Right atrium auricular region (tissue), 2 donors: ENCODE measurements at places on chromosomes 16 and 17. TPM values are rescaled to one million over a fixed set of nuclear protein-coding genes. Genes with fewer than 3 reads are reported as not detected.
A peak's percentile ranks its signal among the peaks of the same experiment; 100 is the strongest.

- no peak for DNase-seq
These were observed 351.7 kb downstream of the FOXL1 start for GRCh38 chr16:86930001-86930400.

GRCh38 chr17:74573169-74573568 is 5.9 kb upstream of the CD300H start:
- DNase-seq: no peak

DNA sequence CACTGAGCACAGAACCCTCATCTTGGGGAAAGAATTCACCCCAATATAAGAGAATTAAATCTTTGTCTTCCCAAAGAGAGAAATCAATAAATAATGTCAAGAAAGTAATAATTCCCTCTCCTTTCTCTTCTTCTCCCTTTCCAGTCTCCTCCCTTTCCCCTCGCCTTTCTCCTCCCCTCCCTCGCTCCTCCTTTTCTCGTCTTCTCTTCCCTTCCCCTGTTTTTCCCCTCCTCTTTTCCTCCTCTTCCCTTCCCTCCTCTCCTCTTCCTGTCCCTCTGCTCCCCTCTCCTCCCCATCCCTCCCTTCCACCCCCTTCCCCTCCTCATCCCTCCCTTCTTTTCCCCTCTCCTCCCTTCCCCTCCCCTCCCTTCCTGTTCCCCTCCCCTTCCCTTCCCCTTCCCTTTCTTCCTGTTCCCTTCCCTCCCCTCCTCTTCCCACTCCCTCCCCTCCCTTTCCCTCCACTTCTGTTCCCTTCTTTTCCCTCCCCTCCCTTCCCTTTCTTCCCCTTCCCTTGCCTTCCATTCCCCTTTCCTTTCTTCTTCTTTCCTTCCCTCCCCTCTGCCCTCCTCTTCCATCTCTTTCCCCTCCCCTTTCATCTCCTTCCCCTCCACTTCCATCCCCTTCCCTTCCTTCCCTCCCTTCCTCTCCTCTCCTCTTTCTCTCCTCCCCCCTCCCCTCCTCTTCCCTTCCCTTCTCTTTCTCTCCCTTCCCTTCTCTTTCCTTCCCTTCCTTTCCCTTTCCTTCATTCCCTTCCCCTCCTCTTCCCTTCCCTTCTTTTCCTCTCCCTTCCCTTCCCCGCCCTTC is 363.6 kb downstream of the SHISA9 start:
- no peak for DNase-seq

GRCh38 chr16:85645021-85645589 is 32.0 kb downstream of the GSE1 start:
- no peak for DNase-seq

GRCh38 chr17:39221572-39221971 is 4.2 kb downstream of the STAC2 start:
- no peak for DNase-seq

GRCh38 chr17:63439687-63440086 is 6.4 kb downstream of the CYB561 start:
- DNase-seq: no peak

Gene MMP28
- total RNA-seq: 10.5 TPM

GRCh38 chr16:77877712-77878347 is 89.5 kb downstream of the VAT1L start:
- no peak for DNase-seq

- peak; percentile 95 for DNase-seq
These were observed 7.3 kb downstream of the FMNL1 start for GRCh38 chr17:45228763-45229539.

Gene ADAD2
- total RNA-seq: 0.19 TPM

GRCh38 chr16:87196661-87197060 is 120.5 kb downstream of the C16orf95 start:
- DNase-seq: no peak

Gene TNK1
- 4.8 TPM for total RNA-seq

GRCh38 chr17:79000396-79001189 is 9.0 kb downstream of the CANT1 start:
- no peak for DNase-seq

DNA sequence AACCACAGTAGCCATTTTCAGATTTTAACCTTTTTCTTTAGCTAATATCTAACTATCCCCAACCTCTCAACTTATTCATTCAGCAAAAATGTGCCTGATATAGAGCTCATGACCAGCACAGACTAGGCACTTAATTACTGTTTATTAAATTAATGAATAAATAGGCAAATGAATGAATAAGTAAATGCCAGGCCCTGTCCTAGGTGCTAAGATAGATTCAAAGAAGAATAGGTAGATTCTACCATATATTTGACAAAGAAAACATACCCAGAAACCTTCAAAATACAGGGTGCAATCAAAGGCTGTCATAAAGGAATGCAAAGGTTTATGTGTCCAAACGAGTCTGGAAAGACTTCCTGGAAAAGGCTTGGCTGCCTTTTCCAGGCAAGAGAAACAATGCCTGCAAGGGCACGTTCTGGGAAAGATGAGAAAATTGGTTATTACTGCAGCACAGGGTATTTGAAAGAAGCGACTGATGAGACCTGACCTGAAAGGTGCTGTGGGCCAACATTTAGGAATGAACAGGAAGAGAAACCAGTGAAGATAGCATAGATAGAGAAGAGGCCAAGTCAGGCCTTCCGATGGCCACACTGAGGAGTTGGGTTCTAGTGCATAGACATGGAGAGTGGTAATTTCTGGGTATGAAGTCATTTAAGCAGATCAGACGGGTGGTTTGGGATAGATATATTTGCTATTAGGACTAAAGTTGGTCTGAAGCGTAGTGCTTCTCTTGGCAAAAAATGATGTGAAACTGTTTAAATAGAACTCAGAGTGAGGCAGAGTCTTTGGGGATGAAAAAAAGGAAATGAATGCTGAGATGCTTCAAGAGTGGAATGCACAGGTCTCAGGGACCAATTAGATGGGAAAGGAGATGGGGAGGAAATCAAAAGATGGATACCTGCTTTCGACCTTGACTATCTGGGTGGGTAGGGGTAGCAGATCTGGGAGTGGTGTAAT is 11.4 kb upstream of the CCL2 start:
- no peak for DNase-seq

Gene NPIPA3
- not detected for total RNA-seq

Gene WNT9B
- total RNA-seq: 2.4 TPM

DNA sequence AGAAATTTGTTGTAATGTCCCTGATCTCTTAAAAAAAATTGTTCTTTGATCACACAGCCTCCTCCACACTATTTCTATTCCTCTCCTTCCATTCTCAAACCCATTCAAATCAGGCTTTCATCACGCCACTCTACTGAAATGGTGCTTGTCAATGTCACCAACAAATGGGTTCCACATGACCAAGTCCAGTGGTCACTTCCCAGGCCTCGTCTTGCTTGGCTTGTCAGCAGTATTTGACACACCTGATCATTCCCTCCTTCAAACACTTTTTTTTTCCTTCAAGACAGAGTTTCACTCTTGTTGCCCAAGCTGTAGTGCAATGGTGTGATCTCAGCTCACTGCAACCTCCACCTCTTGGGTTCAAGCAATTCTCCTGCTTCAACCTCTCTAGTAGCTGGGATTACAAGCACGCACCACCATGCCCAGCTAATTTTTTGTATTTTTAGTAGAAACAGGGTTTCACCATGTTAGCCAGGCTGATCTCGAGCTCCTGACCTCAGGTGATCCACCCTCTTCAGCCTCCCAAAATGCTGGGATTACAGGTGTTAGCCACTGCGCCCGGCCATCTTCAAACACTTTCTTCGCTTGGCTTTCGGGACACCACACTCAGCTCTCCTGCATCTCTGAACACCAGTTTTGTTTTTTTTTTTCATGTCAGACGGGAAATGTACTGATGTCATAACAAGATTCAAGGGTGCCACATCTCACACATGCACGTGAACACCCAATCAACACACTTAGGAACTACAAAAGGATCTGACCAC is 18.3 kb downstream of the NQO1 start:
- no peak for DNase-seq

DNA sequence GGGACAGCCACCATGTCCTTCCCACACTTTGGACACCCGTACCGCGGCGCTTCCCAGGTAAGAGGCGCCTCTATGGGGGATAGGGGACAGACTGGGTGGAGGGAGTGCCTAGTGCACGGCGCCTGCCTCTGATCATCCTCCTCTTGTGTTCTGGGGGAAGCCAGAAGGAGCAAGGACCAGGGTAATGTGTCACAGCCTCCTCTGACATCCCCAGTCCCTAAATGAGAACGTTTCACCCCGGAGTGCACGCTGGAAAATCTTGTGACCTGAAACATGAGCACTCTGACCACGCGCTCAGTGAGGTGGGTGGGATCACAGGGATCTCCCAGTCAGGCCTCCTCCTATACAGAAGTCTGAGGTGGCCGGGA is 1.1 kb downstream of the IRX6 start:
- DNase-seq: no peak

DNA sequence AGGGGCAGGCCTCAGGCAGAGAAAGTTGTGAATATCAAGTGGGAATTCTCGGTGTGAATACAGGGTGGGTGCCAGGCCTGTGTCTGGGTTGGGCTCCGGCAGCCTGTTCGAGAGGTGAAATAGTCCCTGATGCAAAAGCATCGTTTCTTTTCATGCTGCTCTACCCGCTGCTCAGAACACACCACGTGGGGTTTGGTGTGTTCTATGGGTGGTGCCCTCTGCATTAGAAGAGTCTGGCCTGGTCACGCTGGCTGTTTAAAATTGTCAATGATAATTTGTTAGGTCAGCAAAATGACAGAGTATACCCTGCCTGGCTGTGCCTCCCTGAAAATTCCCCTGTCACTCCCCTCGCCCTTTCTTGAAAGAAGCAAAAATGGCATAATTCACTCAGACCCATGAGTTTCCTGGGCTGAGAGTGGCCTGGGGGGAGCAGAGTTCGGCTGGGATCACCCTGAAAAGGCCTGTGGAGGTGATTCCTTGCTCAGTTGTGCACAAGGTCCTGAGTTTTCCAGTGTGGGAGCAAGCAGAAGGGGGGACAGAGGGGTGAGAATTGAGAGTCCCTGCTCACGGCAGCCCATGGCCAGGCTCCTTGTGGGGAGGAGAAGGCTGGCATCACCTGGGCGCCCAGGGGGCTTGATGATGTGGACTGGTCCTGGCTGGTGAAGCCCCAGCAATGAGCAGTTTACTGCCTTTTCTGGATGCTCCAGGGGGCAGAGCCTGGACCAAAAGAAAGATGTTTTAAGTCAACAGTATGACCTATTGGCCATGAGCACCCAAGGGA is 3.2 kb downstream of the CACNG5 start:
- no peak for DNase-seq

DNA sequence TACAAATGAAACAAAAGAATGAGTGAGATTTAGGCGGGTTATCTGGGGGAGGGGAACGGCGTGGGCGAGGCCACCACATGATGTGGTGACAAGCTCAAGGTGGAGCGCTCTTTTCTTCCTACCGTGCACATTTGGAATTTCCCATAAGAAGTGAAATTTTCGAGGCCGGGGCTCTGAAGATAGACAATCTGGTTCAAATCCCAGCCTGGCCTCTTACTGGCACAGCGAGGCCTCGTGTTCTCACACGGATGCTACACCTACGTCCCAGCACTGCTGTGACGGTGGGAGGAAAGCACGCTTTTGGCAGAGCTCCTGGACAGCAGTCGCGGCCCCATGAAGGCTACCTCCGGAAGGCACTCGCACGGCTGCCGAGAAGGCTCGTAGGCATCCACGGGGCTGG is 25.2 kb downstream of the ZDHHC7 start:
- no peak for DNase-seq

DNA sequence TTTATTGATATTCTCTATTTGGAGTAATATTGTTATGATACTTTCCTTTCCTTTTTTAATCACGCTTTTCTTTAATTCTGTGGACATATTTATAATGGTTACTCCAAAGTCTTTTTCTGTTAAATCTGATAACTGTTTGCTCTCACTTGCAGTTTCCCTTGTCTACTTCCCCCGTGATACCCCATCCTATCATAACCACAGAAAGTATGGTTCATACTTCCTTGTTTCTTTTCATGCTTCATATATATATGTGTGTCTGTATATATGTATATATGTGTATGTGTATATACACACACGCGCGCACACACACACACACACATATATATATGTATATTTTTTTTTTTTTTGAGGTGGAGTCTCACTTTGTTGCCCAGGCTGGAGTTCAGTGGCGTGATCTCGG is 23.5 kb downstream of the SPECC1 start:
- DNase-seq: no peak

- peak; percentile 68 for DNase-seq
These were observed 70.4 kb downstream of the KSR1 start for GRCh38 chr17:27526604-27527002.

DNA sequence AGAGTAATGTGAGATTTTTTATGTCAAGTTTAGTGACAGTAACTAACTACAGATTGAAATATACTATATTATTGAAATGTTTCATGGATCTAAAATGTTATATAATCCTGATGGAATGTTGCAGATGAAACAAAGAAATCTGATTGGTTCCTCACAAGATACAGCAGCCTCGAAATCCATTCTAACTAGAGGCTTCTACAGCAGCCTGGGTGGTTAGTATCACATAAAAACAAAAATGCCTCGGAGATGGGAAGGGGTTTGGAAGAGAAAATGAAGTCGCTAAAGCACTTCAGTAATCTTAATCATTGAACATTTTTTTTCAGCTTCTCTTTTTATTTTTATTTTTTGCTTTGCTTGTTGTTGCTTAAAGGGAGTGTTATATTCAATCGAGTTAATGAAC is 75.2 kb downstream of the TANC2 start:
- no peak for DNase-seq

Gene CIBAR2
- total RNA-seq: not detected

- no peak for DNase-seq
These were observed 82.2 kb downstream of the PLXDC1 start for GRCh38 chr17:39069114-39069756.

DNA sequence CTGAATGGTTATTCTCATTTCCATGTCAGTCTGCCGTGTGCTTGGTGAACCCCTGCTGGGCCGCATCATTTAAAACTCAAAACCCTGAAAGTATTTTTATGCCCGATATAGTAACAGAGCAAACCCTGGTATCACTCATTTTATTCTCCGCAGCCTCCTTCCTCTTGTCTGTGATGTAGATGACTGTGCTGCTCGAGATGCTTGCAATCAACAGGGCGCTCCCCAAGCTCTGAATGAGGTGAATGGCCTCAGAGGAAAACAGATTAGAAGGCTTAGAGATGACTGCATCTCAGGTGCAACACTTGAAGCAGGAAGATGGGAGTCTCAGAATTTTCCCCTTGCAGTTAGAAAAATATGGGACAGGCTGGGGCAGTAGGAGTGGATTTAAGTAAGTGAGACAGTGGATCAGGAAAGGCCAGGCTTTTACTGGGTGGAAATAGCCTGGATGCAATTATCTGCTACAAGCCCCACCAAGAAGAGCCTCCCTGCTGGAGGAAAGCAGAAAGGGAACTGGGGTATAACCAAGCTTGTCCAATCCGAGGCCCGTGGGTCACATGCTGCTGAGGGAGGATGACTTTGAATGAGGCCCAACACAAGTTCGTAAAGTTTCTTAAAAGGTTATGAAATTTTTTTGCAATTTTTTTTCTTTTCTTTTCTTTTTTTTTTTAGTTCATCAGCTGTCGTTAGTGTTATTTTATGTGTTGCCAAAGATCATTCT is 166.9 kb downstream of the CDH13 start:
- no peak for DNase-seq

DNA sequence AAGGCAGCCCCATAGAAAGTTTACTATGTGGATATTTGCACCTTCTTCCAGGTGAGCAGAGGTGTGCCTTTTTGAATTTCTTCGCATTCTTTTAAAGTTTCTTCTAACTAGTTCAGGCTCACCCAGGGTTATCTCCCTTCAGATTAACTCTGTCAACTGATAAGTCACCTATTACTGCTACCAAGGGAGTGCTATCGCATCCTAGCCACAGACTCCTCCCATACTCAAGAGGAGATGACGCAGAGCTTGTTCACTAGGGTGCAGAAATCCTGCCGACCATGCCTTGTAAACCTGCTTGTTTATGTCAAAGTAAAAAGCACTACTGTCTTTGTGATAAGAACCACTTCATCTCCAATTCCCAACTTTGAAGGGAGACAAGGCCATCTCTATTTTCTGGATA is 390.1 kb downstream of the RBFOX1 start:
- DNase-seq: no peak
